ENCODE measurements at places on chromosomes 2 and 18. TPM values are rescaled to one million over a fixed set of nuclear protein-coding genes. Genes with fewer than 3 reads are reported as not detected.

DNA sequence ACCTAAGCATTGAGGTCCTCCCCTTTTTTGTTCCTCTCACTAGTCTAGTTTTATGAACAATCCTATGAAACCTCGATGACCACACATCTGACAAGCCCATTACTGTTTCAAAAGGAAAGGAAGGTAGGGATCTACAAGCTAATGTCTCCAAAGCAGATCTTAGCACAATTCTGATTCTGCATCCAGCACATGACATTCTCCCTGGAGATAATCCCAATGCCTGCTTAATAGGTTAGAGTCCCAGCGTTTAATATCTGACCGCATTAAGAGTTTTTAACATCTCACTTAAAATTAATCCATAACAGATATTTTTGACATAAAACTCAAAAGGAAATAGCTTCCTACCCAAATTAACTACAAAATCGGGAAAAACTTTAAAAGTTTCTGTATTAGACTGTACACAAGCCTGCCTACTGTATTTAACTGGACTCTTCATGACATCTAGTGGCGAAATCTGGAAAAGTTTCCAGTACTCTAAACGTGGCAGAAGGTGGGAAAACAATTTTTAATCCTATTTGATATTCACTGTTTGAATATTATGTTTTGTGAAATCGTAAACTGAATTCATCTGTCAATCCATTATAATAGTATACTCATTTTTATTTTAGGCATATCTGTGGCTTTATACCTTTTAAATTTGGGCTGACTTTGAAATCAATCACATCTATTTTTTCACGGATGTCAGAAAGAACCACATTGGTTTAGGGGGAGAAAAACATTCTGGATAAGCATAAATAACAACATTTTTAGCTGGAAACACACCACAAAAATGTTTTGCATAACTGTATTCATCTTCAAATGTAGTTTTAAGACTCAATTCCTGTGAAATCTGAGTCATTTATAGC, 62.4 kb downstream of the TXNL1 start:
- H3K4me1 ChIP-seq: no peaks in the 10 kb centered on the region
- H3K4me3 ChIP-seq: no peak overlapping the region
- DNase-seq: peak; percentile 29
- no peaks in the 10 kb centered on the region for H3K36me3 ChIP-seq

- H3K27me3 ChIP-seq: no peaks in the 10 kb centered on the region
- DNase-seq: no peak
- H3K27ac ChIP-seq: peak overlapping the region; percentile 89
- H3K4me3 ChIP-seq: peak overlapping the region; percentile 81
Observed at GRCh38 chr2:218567797-218568189, 358 bp downstream of the USP37 start.

GRCh38 chr2:241540771-241541561, 17.6 kb upstream of the BOK start:
- H3K36me3 ChIP-seq: no peaks in the 10 kb centered on the region
- H3K27me3 ChIP-seq: peaks cover 37% of the 10 kb centered on the region
- H3K27ac ChIP-seq: no peak overlapping the region
- DNase-seq: peak; percentile 40
- H3K4me3 ChIP-seq: no peak overlapping the region

- H3K27me3 ChIP-seq: no peaks in the 10 kb centered on the region
- DNase-seq: no peak
- no peak overlapping the region for H3K4me3 ChIP-seq
- H3K4me1 ChIP-seq: no peaks in the 10 kb centered on the region
Observed at GRCh38 chr2:21890716-21891115, 766.9 kb downstream of the TDRD15 start.

- peaks cover 9% of the 10 kb centered on the region for H3K27me3 ChIP-seq
- H3K4me1 ChIP-seq: no peaks in the 10 kb centered on the region
- H3K36me3 ChIP-seq: no peaks in the 10 kb centered on the region
- H3K4me3 ChIP-seq: no peak overlapping the region
Observed at GRCh38 chr2:11490194-11490593, 24.2 kb upstream of the E2F6 start.

DNA sequence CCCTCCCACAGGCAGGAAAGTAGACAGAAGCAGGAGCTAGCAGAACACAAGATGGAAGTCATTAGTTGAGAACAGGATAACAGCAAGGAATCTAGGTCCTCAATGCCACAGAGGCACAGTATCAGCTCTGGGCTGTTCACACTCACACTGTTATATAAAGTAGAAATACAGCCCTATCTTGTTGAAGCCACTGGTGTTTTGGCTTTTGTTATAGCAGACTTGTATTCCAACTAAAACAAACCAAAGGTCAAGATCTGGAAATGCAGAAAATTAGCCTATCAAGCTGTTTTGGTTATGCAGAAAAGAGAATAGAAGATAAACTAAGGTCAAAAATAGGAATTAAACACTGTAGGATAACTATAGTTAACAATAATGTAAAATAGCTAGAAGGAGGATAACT, 37.5 kb upstream of the L3MBTL4 start:
- DNase-seq: no peak
- H3K27me3 ChIP-seq: no peaks in the 10 kb centered on the region
- no peak overlapping the region for H3K27ac ChIP-seq
- H3K4me1 ChIP-seq: no peaks in the 10 kb centered on the region

- DNase-seq: no peak
- H3K4me3 ChIP-seq: no peak overlapping the region
- no peaks in the 10 kb centered on the region for H3K27me3 ChIP-seq
- no peaks in the 10 kb centered on the region for H3K4me1 ChIP-seq
- no peaks in the 10 kb centered on the region for H3K36me3 ChIP-seq
Observed at GRCh38 chr2:165428926-165429325, 40.6 kb upstream of the CSRNP3 start.

DNA sequence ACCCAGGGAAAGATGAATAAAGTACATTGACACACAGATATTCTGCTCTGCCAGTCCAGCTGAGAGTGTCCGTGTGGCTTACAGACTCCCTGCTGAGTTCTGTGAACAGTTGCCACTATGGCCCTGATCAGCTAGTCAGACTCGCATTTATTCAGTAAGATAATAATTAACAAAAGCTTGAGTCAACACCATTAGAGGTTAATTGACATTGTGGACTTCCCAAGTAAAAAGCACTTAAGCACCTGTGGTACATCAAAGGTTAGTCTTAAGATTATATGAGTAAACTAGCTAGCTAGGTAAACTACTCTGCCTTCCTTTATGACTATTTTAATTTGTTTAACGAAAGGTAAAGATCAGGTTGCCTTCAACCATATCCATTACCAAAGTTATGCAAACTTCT, 33.7 kb downstream of the ANKRD30B start:
- H3K36me3 ChIP-seq: no peaks in the 10 kb centered on the region
- H3K4me3 ChIP-seq: no peak overlapping the region
- no peak overlapping the region for H3K27ac ChIP-seq
- no peaks in the 10 kb centered on the region for H3K4me1 ChIP-seq

DNA sequence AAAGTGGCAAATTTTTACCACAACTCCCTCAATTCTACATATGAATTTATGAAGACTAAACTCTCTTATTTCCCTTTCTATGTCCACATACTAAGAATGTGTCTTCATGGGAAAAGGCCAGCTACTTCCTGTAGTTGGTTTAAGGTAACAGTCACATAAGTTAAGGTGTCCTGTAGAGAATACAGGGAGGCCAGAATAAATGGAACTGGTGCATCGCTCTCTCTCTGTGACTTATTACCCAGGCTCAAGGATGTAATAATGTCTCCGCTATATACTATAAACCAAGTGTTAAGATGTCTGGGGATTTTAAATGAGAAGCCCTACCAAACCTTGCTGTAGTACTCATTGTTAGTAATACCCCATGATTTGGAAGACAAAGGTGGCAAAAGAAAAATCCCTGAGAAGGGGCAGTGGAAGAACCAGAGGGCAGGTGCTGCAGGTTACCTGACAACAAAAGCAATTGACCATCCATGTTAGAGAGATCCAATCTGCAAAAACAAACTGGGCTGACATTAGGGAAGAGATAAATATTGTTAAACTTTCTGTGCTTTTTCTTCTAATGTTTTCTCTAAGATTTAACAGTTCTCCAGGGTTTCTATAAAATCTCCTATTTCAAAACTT, 372.8 kb downstream of the TMX3 start:
- no peak for DNase-seq
- H3K27ac ChIP-seq: no peak overlapping the region
- no peaks in the 10 kb centered on the region for H3K27me3 ChIP-seq
- H3K4me3 ChIP-seq: no peak overlapping the region
- H3K4me1 ChIP-seq: no peaks in the 10 kb centered on the region
- no peaks in the 10 kb centered on the region for H3K36me3 ChIP-seq

DNA sequence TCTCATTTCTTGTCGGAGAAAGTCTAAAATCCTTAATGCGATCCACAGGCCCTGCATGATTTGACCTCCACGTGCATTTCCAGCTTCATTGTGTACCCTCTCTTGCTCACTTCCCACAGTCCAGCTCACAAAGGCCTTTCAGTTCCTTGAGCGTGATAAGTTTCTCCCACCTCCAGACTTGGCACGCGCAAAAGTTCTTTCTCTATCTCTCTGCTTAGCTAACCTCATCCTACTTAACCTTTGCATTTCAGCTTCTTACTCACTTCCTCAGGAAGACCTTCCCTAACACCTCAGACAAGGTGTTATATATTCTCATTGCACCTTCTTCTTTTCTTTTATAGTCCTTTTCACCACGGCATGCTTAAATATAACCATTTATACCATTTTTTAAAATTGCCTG, 124.8 kb upstream of the XPO1 start:
- no peaks in the 10 kb centered on the region for H3K4me1 ChIP-seq
- no peaks in the 10 kb centered on the region for H3K36me3 ChIP-seq
- H3K4me3 ChIP-seq: no peak overlapping the region
- H3K27me3 ChIP-seq: no peaks in the 10 kb centered on the region
- H3K27ac ChIP-seq: no peak overlapping the region
- no peak for DNase-seq

GRCh38 chr2:172085460-172086159, at the start of gene DLX1:
TSS of gene DLX1 (plus strand) at chr2:172085507. CDS start at chr2:172085678, 171 bp downstream.
- H3K4me1 ChIP-seq: peaks cover 21% of the 10 kb centered on the region
- peak within 1 kb of the TSS; percentile 35 for H3K27ac ChIP-seq
- peak within 1 kb of the TSS; percentile 25 for H3K4me3 ChIP-seq
- no peaks in the 10 kb centered on the region for H3K36me3 ChIP-seq
- DNase-seq: no peak

- H3K27me3 ChIP-seq: no peaks in the 10 kb centered on the region
- no peak for DNase-seq
- H3K4me3 ChIP-seq: no peak overlapping the region
- H3K27ac ChIP-seq: no peak overlapping the region
- H3K36me3 ChIP-seq: no peaks in the 10 kb centered on the region
- H3K4me1 ChIP-seq: no peaks in the 10 kb centered on the region
Observed at GRCh38 chr18:44536046-44536445, 144.6 kb upstream of the SETBP1 start.

- no peaks in the 10 kb centered on the region for H3K36me3 ChIP-seq
- peaks cover 29% of the 10 kb centered on the region for H3K4me1 ChIP-seq
- DNase-seq: no peak
- H3K27me3 ChIP-seq: no peaks in the 10 kb centered on the region
- no peak overlapping the region for H3K4me3 ChIP-seq
Observed at GRCh38 chr2:42042631-42043355, 5.0 kb upstream of the PKDCC start.

GRCh38 chr2:203905656-203906055, 30.9 kb upstream of the ICOS start:
- H3K27me3 ChIP-seq: no peaks in the 10 kb centered on the region
- DNase-seq: no peak
- no peaks in the 10 kb centered on the region for H3K4me1 ChIP-seq
- H3K4me3 ChIP-seq: no peak overlapping the region
- no peaks in the 10 kb centered on the region for H3K36me3 ChIP-seq
- no peak overlapping the region for H3K27ac ChIP-seq

GRCh38 chr2:171309455-171310286, 124.1 kb downstream of the METTL8 start:
- no peaks in the 10 kb centered on the region for H3K27me3 ChIP-seq
- no peak overlapping the region for H3K27ac ChIP-seq
- no peaks in the 10 kb centered on the region for H3K4me1 ChIP-seq

GRCh38 chr2:97761192-97761591, 47.8 kb downstream of the ZAP70 start:
- no peak overlapping the region for H3K4me3 ChIP-seq
- no peaks in the 10 kb centered on the region for H3K27me3 ChIP-seq
- DNase-seq: no peak
- H3K36me3 ChIP-seq: peaks cover 92% of the 10 kb centered on the region
- no peak overlapping the region for H3K27ac ChIP-seq

DNA sequence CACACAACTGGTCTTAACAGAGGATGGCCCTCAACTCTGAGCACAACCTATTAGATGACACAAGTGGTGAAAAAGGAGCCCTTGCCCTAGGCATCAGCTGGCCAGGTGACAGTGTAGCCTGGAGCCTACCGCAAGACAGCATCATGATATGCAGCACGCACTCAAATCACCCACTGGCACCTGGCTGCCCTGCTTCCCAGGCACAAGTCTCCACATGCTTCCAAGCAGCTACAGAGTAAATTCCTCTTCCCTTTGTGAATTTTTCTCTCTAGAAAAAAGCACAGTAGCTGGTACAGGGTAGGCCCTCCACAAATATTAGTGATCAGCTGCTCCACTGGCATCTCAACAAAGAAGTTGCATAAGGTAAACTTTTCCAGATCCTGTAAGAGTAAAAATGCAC, 6.0 kb downstream of the FBXO15 start:
- no peak overlapping the region for H3K4me3 ChIP-seq
- no peaks in the 10 kb centered on the region for H3K36me3 ChIP-seq
- peaks cover 6% of the 10 kb centered on the region for H3K27me3 ChIP-seq
- no peaks in the 10 kb centered on the region for H3K4me1 ChIP-seq

DNA sequence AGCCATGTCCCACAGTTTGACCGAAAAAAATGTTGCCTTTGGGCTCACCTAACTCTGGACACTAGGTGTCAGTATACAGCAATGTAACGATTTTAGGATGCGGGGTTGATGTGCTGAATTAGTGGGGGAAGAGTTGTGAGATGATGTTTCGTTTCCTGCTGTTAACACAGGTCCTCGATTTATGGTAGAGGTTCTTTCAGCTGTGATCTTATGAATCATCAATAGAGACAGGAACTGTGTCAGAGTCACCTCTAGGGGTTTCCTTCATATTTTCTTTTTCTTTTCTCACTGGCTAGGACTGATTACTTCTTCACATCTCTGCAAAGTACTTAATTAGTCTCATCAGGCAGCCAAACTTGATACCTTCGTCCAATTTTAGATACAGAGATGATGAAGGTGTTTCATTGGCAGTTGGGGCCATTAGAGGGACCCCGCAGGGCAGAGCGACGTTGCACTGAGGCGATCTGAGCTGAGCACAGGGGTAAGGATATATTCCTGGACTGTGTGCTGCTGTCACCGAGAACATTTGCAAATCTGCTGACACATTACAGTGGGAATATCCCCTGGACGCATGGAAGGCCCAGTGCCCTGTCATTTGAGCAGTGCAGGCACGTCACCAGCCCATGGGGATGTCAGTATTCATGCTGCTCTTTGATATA, 10.2 kb upstream of the MMADHC start:
- no peaks in the 10 kb centered on the region for H3K4me1 ChIP-seq
- no peak overlapping the region for H3K4me3 ChIP-seq
- no peaks in the 10 kb centered on the region for H3K27me3 ChIP-seq
- peak; percentile 50 for DNase-seq
- peaks cover 3% of the 10 kb centered on the region for H3K36me3 ChIP-seq
- no peak overlapping the region for H3K27ac ChIP-seq

ABCG8 gene
- polyA plus RNA-seq: 24.3 TPM

LONRF2 gene
- 3.2 TPM for polyA plus RNA-seq

CHRNG gene
- 0.21 TPM for polyA plus RNA-seq

BOK gene
- 8.8 TPM for polyA plus RNA-seq

IL1RL1 gene
- polyA plus RNA-seq: 0.46 TPM

FHOD3 gene
- polyA plus RNA-seq: 10.5 TPM

ZEB2 gene
- polyA plus RNA-seq: 32.8 TPM
